Subcutaneous adipose tissue (tissue), 4 donors: ENCODE measurements at places on chromosomes 12 and 14. TPM values are rescaled to one million over a fixed set of nuclear protein-coding genes. Genes with fewer than 3 reads are reported as not detected.

ANKS1B gene
- 4.5 TPM for total RNA-seq

MLXIP gene
- total RNA-seq: 19.8 TPM

RNF212B gene
- not detected for total RNA-seq

PROX2 gene
- total RNA-seq: not detected

CIT gene
- total RNA-seq: 5.3 TPM

ZNF891 gene
- 3.2 TPM for total RNA-seq

RDH11 gene
- total RNA-seq: 38.1 TPM

A2M gene
- 336 TPM for total RNA-seq

NUDT4 gene
- total RNA-seq: 117 TPM

SIRT4 gene
- 0.88 TPM for total RNA-seq

SELPLG gene
- total RNA-seq: 4.3 TPM
